Thymus (tissue), 14 donors: ENCODE measurements at places on chromosomes 1 and 21. TPM values are rescaled to one million over a fixed set of nuclear protein-coding genes. Genes with fewer than 3 reads are reported as not detected.

- no peak for DNase-seq
These were observed 327.8 kb downstream of the PAPPA2 start for GRCh38 chr1:176790786-176791185.

DNA sequence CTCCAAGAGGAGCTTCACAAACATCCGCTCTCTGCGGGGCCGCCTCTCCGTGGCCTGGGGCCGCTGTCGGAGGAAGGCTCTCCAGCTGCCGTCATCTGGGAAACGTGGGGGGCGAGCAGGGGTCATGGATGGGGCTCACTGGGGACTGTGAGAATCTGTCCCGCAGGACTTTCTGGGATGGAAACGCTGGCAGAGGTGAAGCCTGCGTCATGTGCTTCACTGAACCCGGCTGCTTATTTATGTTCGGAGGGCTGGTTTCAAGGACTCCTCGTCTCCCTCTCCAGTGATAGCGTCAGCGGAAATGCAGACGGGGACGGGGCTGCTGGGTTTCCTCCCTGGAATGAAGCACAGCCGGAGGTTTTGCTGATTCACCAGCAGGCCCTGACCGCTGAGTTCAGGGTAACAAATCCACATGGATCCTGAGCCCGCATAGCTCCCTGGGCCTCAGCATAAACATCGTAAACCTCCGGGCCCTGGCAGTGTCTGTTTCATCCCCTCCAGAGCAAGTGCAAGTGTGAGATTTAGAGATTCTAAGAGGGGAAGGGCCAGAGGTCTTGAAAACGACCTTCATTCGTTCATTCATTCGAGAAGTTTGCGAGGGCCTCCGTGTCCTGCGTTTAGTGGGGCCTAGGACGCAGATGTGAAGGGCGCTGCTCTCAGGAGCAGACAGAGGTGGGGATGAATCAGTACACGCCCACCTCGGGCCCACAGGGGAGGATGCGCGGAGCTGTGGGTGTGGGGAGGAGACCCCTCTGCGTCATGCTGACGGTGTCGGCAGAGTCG lies 7.0 kb upstream of the POFUT2 start:
- DNase-seq: no peak

DNA sequence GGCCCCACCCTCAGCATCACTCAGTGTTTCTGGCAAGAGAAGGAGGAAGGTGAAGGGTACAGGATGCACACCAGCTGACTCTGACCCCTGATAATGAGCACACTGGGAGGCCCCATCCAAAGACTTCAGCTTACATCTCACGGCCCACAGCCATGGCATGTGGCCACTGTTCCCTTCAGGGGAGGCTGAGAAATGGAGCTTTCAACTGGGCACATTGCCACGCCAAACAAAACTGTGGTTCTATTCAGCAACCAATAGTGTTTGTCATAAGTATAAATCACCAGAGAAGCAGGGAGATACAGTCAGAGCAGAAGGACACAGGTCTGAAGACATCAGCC lies 12.7 kb upstream of the TRAF3IP3 start:
- DNase-seq: no peak

DNA sequence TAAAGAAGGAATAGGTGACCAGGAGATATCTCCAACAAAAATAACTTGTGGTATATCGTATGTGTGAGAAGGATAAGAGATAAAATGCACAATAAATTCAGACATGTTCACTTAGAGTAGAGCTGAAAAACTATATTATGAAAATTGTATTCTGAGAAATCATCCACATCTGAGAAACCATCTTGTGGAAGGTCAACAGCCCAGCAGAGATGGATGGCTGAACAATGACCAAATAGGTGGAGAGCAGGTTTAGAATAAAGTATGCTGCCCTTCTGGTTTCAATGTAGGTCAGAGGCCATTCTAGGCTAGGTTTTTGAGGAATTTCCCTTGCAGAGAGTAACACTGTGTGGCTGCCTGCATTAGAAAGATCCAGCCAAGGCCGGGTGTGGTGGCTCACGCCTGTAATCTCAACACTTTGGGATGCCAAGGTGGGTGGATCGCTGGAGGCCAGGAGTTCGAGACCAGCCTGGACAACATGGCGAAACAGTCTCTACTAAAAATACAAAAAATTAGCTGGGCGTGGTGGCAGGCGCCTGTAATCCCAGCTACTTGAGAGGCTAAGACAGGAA lies 8.8 kb upstream of the UAP1 start:
- no peak for DNase-seq

DNA sequence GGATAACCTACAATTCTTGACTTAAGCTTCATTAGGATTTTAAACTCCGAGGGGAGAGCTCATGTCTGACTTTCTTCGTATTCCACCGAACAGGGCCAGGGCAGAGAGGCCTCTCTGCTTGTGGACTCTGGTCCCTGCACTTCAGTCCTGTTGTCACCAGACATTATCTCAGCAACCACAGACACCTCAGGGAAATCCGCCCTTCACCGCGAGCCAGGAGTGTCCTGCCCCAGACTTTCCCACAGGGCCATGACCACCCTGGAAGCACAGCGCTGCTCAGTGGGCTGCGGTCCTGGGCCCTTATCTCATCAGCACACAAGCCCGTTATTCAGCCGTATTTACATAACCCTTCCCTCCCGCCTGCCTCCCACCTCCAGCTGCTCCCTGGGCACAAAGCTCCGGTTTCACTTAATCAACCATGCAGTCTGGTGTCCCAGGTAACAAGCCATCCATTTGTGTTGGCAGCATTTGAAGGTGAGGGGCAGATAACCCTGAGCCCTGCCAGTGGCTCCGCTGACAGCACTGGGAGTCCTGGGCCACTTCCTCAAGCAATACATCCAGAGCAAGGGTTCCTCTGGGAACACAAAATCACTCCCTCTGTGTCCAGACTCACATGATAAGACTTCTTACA lies 122.8 kb upstream of the RAB4A start:
- no peak for DNase-seq

GRCh38 chr21:44395260-44395659 lies 41.8 kb downstream of the TRPM2 start:
- no peak for DNase-seq

DNA sequence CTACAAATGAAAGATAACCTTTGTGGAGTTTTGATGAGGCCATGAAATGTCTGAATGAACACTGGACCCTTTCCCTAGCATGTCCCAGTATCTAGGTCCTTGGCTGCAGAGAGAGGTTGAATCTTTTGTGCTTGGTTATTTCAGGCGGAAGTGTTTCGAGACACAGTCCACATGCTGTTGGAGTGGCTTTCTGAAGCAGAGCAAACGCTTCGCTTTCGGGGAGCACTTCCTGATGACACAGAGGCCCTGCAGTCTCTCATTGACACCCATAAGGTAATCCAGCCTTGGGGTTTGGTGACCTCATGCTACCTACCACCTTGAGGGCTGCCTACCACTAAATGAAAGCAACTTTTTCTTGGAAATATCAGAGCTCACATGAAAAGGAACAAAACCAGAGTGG lies 38.9 kb upstream of the BMP8A start:
- DNase-seq: no peak

GRCh38 chr1:53899206-53899628 lies 5.2 kb downstream of the DIO1 start:
- no peak for DNase-seq

DNA sequence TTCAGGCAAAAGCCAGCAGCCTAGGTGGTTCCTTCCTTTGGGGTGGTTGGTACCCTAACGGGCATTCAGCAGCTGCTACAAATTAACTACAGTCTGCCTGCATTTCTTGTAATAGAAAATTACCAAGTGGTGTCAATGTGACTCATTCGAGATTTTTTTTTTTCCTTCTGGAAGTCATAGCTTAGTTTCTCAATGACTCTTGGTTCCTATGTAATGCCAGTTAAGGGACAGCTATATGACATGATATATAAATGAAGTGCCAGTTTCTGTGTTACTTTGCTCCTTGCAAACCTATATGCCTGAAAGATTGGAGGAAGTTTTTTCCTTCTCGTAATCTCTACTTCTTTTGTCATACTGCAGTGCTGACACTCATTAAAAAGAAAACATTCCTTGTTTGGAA lies 2.6 kb downstream of the MGST3 start:
- DNase-seq: no peak

DNA sequence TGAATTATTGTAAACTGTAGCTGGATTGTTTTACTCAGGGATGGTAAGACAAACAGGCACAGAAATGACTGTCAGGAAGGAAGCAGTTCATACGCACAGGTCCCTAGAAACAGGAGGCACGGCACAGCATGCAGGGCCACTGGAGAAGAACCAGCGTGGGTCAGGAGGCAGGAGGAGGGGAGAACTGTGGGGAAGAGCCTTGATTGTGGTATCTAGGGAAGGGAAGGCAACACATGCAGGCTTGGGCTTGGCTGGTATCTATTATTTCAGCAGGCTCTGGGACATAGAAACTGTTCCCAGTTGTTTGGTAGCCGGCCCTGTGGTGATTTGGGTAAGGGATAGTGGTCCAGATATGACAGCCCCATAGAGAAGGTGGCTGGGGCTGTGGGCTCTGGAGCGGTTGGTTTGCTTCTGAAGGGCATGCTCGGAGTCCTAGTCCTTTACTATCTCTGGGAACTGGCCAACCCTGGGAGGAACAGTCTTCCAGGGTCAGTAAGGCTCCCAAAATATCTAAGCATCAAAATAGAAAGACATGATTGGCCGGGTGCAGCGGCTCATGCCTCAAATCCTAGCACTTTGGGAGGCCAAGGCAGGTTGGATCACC lies 43.1 kb upstream of the CCSAP start:
- no peak for DNase-seq

Gene HSF2BP
- 0.80 TPM for total RNA-seq

Gene RNU5D-1
- 85.6 TPM for total RNA-seq

Gene HSPA6
- 1.1 TPM for total RNA-seq

Gene STIL
- 17.7 TPM for total RNA-seq

Gene C1orf87
- total RNA-seq: 0.09 TPM
